Esophagus squamous epithelium (tissue), 5 donors: ENCODE measurements at places on chromosomes 6 and 20.

DNA sequence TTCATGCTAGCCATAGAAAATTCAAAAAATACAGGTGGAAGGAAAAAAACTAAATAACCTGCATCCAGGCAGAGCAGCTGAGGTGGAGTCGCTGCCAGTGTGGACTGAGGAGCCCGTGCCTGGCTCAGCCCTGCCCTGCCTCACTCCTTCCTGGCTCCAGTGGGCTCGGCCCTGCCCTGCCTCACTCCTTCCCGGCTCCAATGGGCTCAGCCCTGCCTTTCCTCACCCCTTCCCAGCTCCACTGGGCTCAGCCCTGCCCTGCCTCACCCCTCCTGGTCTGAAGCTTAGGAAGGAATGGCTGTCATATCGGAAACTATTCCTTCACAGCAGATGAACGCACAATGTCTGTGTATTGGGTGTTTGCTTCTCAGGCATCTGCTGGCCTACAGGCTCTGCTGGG, 142.1 kb downstream of the SMOC2 start:
- DNase-seq, result no peak

GRCh38 chr20:8128291-8129060, 3.6 kb upstream of the PLCB1 start:
- DNase-seq, result no peak

DNA sequence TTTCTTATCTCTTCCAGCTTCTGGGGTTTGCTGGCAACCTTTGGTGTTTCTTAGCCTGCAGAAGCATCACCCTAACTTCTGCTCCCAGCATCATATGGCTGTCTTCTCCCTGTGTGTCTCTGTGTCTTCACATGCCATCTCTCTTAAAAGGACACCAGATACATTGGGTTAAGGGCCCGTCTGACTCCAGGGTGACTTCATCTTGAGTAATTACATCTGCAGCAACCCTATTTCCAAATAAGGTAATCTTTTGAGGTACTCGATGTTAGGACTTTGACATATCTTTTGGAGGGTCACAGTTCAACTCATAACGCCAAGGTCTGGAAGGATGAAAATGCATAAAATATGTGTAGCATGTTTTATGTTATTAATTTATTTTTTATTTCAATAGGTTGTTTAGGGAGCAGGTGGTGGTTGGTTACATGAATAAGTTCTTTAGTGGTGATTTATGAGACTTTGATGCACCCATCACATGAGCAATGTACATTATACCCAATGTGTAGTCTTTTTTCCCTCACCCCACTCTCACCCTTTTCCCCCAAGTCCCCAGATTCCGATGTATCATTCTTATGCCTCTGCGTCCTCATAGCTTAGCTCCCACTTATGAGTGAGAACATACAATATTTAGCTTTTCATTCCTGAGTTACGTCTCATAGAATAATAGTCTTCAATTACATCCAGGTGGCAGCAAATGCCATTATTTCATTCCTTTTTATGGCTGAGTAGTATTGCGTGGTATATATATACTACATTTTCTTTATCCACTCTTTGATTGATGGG, 131.1 kb downstream of the TBXT start:
- no peak for DNase-seq

GRCh38 chr20:14470977-14471661, 133.7 kb upstream of the FLRT3 start:
- DNase-seq, result no peak

- no peak for DNase-seq
Measured at GRCh38 chr6:10759312-10759839, 11.8 kb downstream of the TMEM14B start.

DNA sequence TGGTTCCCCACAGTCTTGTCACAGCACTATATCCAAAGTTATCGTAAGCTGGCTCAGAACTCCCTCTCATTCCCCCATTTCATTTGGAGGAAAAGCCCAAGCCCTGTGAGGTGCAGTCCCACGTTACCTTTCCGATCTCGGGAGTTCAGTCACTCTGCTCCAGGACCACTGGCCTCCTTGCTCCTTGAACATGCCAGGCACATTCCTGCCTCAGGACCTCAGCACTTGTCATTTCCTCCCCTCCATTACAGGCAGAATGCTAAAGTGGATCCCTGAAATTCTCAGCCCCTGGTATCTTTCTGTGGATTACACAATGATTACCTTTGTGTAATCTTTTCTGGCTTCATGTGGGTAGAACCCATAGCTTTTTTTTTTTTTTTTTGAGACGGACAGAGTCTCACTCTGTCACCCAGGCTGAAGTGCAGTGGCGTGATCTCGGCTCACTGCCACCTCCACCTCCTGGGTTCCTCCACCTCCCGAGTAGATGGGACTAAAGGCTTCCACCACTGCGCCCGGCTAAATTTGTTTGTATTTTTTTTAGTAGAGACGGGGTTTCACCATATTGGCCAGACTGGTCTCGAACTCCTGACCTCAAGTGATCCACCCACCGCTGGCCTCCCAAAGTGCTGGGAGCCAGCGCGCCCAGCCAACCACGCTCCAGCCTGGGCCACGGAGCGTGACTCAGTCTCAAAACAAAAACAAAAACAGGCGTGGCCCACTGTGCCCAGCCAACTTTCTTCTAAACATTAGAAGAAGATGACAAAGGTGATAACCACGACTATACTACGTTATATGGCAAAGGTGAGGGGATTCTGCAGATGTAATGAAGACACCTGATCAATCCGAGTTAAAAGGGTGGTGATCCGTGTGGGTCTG, 4.0 kb upstream of the OXT start:
- DNase-seq, result no peak

GRCh38 chr6:24981386-24981760, 45.6 kb upstream of the RIPOR2 start:
- no peak for DNase-seq

- DNase-seq, result no peak
Measured at GRCh38 chr20:59578436-59579403, 25.6 kb upstream of the PHACTR3 start.
